CD14-positive monocyte (primary cell): ENCODE measurements at places on chromosomes 3 and 15. TPM values are rescaled to one million over a fixed set of nuclear protein-coding genes. Genes with fewer than 3 reads are reported as not detected.

DNA sequence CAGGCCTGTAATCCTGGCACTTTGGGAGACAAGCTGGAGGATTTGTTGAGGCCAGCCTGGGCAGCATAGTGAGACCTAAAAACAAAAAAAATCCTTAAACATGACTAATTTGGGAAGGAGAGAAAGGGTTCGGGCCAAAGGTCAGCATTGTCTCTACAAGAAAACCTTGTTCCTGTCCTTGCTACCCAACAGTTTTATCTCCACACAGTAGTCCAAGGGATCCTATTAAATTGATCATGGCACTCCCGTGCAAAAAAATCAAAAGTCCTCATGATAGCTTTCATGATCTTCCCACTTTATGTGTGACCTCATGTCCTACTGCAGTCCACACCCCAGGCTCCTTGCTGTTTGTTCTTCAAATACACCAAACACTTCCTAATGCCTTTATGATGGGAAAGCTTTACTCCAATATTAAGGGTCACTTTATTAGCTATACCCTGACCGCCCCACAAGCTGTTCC lies 4.2 kb downstream of the RPL15 start:
- H3K4me3 ChIP-seq, result no peak overlapping the region
- peaks cover 22% of the 10 kb centered on the region for H3K4me1 ChIP-seq
- DNase-seq, result no peak
- no peak overlapping the region for H3K27ac ChIP-seq
- peaks cover 22% of the 10 kb centered on the region for H3K36me3 ChIP-seq

DNA sequence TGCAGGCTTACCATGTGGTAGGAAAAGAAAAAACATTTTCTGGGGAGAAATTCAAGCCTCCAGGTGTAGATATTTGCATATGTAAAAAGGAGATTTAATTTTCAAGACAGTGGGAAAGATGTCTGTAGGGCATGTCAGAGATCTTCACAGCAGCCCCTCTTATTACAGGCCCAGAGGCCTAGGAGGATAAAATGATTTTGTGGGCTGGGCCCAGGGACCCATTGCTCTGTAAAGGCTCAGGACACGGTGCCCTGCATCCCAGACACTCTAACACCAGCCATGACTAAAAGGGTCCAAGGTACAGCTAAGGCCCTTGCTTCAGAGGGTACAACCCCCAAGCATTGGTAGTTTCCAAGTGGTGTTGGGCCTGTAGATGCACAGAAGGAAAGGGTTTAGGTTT lies 680.1 kb downstream of the IGSF11 start:
- no peaks in the 10 kb centered on the region for H3K4me1 ChIP-seq
- no peak for DNase-seq
- H3K27ac ChIP-seq, result no peak overlapping the region
- H3K27me3 ChIP-seq, result no peaks in the 10 kb centered on the region
- H3K36me3 ChIP-seq, result no peaks in the 10 kb centered on the region

GRCh38 chr15:98803228-98804056 lies 155.1 kb downstream of the IGF1R start:
- H3K36me3 ChIP-seq, result no peaks in the 10 kb centered on the region
- peaks cover 33% of the 10 kb centered on the region for H3K4me1 ChIP-seq
- H3K4me3 ChIP-seq, result no peak overlapping the region
- DNase-seq, result no peak
- no peaks in the 10 kb centered on the region for H3K27me3 ChIP-seq

DNA sequence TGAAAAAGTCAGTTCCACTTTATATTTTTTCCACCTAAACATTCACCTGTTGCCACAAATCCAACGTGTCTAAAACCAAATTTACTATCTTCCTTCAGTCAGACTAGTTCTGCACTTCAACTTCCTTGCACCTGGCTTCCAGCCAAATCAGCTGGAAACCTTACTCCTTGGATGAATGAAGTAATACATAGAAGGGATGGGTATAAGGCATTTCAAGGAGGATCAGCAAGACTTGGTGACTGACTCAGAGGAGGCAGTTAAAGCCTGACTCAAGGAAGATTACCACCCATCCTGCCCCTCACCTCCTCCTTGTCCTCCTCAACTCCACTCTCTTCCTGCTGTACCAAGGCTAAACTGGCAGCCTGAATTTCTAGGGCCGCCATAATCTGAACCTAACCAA lies 37.1 kb downstream of the QTRT2 start:
- no peak overlapping the region for H3K27ac ChIP-seq
- no peaks in the 10 kb centered on the region for H3K36me3 ChIP-seq
- no peaks in the 10 kb centered on the region for H3K27me3 ChIP-seq
- peaks cover 26% of the 10 kb centered on the region for H3K4me1 ChIP-seq
- peak; percentile 35 for DNase-seq
- H3K4me3 ChIP-seq, result no peak overlapping the region

CRABP1 gene
- not detected for polyA plus RNA-seq

- H3K36me3 ChIP-seq, result no peaks in the 10 kb centered on the region
- H3K27me3 ChIP-seq, result peaks cover 29% of the 10 kb centered on the region
- H3K4me1 ChIP-seq, result no peaks in the 10 kb centered on the region
- no peak overlapping the region for H3K27ac ChIP-seq
Measured at GRCh38 chr15:34759347-34759746, 4.5 kb upstream of the GJD2 start.

DNA sequence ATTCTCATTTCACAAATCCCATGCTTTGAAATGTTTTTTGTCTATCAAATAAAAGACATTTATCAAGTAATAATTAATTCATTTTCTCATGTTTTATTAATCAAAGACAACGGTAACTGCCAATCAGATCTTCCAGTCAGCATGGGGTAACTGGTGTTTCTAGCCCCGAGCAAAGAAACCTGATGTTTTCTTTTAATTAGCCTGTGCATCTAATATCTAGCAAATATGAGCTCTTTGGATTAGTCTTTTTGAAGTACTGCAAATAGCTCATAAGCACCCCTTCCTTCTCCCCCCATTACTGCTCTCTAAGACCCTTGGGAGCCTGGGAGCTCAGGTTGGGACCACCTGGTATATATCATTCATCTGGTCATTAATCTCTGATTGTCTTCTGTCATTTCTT lies 43.1 kb upstream of the SRGAP3 start:
- no peak for DNase-seq
- H3K4me3 ChIP-seq, result no peak overlapping the region
- no peaks in the 10 kb centered on the region for H3K36me3 ChIP-seq
- no peak overlapping the region for H3K27ac ChIP-seq

- no peak overlapping the region for H3K4me3 ChIP-seq
- H3K27ac ChIP-seq, result no peak overlapping the region
- no peaks in the 10 kb centered on the region for H3K36me3 ChIP-seq
- DNase-seq, result no peak
- no peaks in the 10 kb centered on the region for H3K4me1 ChIP-seq
Measured at GRCh38 chr3:8647137-8647985, 2.8 kb upstream of the SSUH2 start.

GRCh38 chr3:29153811-29154210 lies 127.1 kb upstream of the RBMS3 start:
- no peaks in the 10 kb centered on the region for H3K36me3 ChIP-seq
- H3K27ac ChIP-seq, result no peak overlapping the region
- no peaks in the 10 kb centered on the region for H3K4me1 ChIP-seq
- H3K27me3 ChIP-seq, result no peaks in the 10 kb centered on the region

SEMA6D gene
- not detected for polyA plus RNA-seq

GRCh38 chr15:73081321-73081958 lies 29.2 kb downstream of the NEO1 start:
- no peaks in the 10 kb centered on the region for H3K4me1 ChIP-seq
- no peak overlapping the region for H3K27ac ChIP-seq
- peak; percentile 28 for DNase-seq
- no peak overlapping the region for H3K4me3 ChIP-seq

IQCH gene
- not detected for polyA plus RNA-seq

PTPN23 gene
- 1.2 TPM for polyA plus RNA-seq

- H3K36me3 ChIP-seq, result peaks cover 85% of the 10 kb centered on the region
- no peak for DNase-seq
- no peak overlapping the region for H3K4me3 ChIP-seq
Measured at GRCh38 chr15:63252292-63252691, 25.1 kb upstream of the APH1B start.

HYAL1 gene
- not detected for polyA plus RNA-seq

DNA sequence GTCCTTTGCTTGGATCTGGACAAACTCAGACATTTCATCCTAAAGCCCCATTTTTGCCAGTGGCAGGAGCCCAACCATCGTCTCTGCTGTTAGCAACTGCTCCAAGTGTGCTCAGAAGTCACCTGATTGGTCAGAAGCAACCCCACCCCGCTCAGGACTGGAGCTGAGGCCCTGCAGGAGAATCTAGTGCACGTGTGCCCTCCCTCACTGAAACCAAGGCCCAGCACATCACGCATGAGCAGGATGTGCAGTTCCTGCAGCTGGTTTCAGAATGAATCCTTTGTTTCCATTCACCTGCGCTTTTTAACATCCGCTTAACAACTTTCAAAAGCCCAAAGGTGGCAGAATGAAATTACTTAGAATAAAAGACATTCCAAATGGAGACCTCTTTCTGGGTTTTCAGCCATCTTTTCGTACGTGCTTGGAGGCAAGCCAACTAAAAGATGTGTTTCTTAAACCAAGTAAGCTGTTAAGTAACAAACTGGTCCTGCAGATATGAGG lies 81.2 kb downstream of the SRGAP3 start:
- H3K4me3 ChIP-seq, result no peak overlapping the region
- H3K27me3 ChIP-seq, result no peaks in the 10 kb centered on the region
- no peak overlapping the region for H3K27ac ChIP-seq
- H3K4me1 ChIP-seq, result peaks cover 10% of the 10 kb centered on the region
- no peaks in the 10 kb centered on the region for H3K36me3 ChIP-seq

CEP19 gene
- 2.7 TPM for polyA plus RNA-seq

SENP2 gene
- polyA plus RNA-seq, result 4.0 and 7.1 TPM in 2 replicates

ARHGEF26 gene
- polyA plus RNA-seq, result not detected

KIF7 gene
- polyA plus RNA-seq, result not detected

- no peak for DNase-seq
- H3K36me3 ChIP-seq, result no peaks in the 10 kb centered on the region
- H3K27me3 ChIP-seq, result no peaks in the 10 kb centered on the region
Measured at GRCh38 chr3:135865553-135865952, 100.0 kb upstream of the PPP2R3A start.

- peaks cover 24% of the 10 kb centered on the region for H3K4me1 ChIP-seq
- H3K36me3 ChIP-seq, result no peaks in the 10 kb centered on the region
- peak overlapping the region; percentile 72 for H3K27ac ChIP-seq
- H3K4me3 ChIP-seq, result no peak overlapping the region
- no peaks in the 10 kb centered on the region for H3K27me3 ChIP-seq
Measured at GRCh38 chr3:188788621-188789081, 383.1 kb upstream of the TPRG1 start.

DNA sequence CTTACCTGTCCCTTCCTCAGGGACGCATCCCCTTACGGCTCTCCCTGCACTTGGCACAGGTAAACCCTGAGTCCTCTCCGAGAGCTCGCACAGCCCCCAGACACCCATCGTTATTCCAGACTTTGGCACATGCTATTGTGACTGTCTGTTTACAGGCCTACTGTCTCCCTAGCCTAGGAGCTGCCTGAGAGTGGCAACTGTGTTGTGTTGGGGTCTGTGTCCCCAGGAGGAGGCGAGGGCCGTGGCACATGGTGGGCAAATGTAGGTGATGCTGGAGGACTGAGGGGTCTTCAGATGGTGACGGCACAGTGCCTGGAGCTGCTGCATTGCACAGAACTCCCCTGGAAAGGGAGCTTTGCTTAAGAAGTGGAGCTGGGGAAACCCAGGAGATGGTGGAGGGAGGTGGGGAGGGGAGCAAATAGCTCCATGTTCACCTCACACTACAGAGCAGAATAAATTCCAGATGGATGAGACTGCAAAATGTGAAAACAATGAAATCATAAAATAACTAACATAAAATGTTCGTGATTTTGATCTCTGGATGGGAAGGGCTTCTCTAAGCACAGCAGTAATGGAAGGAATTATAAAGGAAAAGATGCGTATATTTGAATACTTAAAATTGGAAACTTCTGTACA lies 96.5 kb downstream of the SMAD6 start:
- peaks cover 11% of the 10 kb centered on the region for H3K4me1 ChIP-seq
- no peak overlapping the region for H3K27ac ChIP-seq
- no peaks in the 10 kb centered on the region for H3K36me3 ChIP-seq
- DNase-seq, result no peak
- no peak overlapping the region for H3K4me3 ChIP-seq

CRTC3 gene
- polyA plus RNA-seq, result 12.2 TPM

GRCh38 chr15:44598892-44599291 lies 61.9 kb downstream of the EIF3J start:
- DNase-seq, result no peak
- H3K4me1 ChIP-seq, result no peaks in the 10 kb centered on the region
- H3K4me3 ChIP-seq, result no peak overlapping the region
- H3K36me3 ChIP-seq, result peaks cover 97% of the 10 kb centered on the region

DNA sequence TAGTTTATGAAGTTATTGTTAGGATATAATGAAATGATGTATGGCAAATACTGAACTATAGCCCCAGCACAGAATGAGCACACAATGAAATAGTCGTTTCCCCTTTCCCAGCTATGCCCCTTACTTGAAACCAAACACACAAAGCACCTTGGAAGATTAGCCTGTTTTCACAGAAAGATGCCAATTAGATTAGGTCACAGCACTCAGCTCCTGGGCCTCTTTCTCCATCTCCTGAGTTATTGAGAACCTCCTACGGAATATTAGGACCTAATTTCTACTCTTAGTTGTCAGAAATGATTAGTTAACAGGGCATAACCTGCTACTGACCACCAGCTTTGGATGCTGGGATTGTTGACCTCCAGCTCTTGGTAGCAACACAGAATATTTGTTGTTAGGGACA lies 269.4 kb upstream of the ROPN1 start:
- DNase-seq, result no peak
- H3K4me1 ChIP-seq, result no peaks in the 10 kb centered on the region
- H3K27ac ChIP-seq, result no peak overlapping the region

- no peak overlapping the region for H3K27ac ChIP-seq
- no peak overlapping the region for H3K4me3 ChIP-seq
- no peaks in the 10 kb centered on the region for H3K27me3 ChIP-seq
- H3K4me1 ChIP-seq, result no peaks in the 10 kb centered on the region
Measured at GRCh38 chr3:95289295-95289694, 1226.4 kb downstream of the NSUN3 start.

GRCh38 chr3:138113326-138113725 lies 2.1 kb downstream of the DZIP1L start:
- peaks cover 11% of the 10 kb centered on the region for H3K4me1 ChIP-seq
- H3K27ac ChIP-seq, result no peak overlapping the region
- H3K4me3 ChIP-seq, result no peak overlapping the region
- no peaks in the 10 kb centered on the region for H3K27me3 ChIP-seq

DNA sequence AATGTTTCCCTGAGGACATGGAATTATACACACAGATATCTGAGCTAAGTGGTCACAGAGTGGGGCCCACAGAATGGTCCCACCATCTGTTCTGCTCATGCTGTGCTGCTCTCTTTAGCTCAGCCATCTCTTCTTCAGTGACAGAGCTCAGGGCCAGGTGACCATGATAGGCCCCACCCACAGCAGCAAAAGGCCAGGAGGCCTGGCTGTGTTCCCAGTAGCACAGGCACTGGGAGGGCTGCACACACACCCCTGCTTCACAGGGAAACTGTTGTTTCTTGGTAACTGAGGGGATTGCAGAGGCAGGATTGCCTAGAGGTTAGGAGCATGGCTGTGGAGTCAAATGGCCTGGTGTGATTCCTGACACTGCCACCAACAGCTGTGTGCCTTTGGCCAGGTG lies 4.8 kb upstream of the FBXW12 start:
- no peaks in the 10 kb centered on the region for H3K27me3 ChIP-seq
- no peaks in the 10 kb centered on the region for H3K36me3 ChIP-seq
- no peak for DNase-seq
- H3K4me3 ChIP-seq, result no peak overlapping the region

GRCh38 chr3:126161309-126161708 lies 19.1 kb downstream of the ALDH1L1 start:
- H3K27me3 ChIP-seq, result peaks cover 8% of the 10 kb centered on the region
- no peak overlapping the region for H3K4me3 ChIP-seq
- H3K36me3 ChIP-seq, result no peaks in the 10 kb centered on the region
- H3K4me1 ChIP-seq, result no peaks in the 10 kb centered on the region
- no peak for DNase-seq
- no peak overlapping the region for H3K27ac ChIP-seq

- H3K4me3 ChIP-seq, result no peak overlapping the region
- no peaks in the 10 kb centered on the region for H3K27me3 ChIP-seq
- H3K27ac ChIP-seq, result no peak overlapping the region
- DNase-seq, result no peak
Measured at GRCh38 chr3:171875923-171876412, 32.8 kb downstream of the TMEM212 start.

GOLGA6A gene
- polyA plus RNA-seq, result 0.03 TPM in 1 of 2 replicates, not detected in the other
